ENCODE measurements at places on chromosomes 2 and 18. TPM values are rescaled to one million over a fixed set of nuclear protein-coding genes. Genes with fewer than 3 reads are reported as not detected.

DNA sequence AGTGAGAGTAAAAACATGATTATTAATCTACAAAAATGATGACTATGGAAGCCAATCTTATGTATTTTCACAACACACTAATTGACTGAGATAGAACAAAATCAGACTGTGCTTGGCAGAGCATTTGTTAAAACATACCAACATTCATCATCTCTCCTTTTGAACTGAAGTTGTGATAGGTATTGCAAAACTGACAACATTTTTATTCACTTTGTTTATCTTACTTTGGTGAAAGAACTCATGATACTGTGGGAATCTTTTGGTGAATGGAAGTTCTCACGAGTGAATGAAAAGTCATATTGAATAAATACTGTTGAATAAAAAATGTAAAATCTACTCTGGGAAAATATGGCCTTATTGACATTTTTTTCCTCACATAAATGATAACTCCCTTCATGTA lies 1430.2 kb upstream of the PIK3C3 start:
- no peak overlapping the region for H3K27ac ChIP-seq
- H3K4me1 ChIP-seq, result no peaks in the 10 kb centered on the region
- no peak for DNase-seq
- H3K36me3 ChIP-seq, result no peaks in the 10 kb centered on the region
- H3K4me3 ChIP-seq, result no peak overlapping the region

The RBM44 gene
- total RNA-seq, result 4.0 TPM

The IL18RAP gene
- total RNA-seq, result 10.9 TPM

The CRYGD gene
- not detected for total RNA-seq

- no peak for DNase-seq
- H3K4me3 ChIP-seq, result no peak overlapping the region
Measured at GRCh38 chr2:241620419-241620769, 16.6 kb downstream of the THAP4 start.

DNA sequence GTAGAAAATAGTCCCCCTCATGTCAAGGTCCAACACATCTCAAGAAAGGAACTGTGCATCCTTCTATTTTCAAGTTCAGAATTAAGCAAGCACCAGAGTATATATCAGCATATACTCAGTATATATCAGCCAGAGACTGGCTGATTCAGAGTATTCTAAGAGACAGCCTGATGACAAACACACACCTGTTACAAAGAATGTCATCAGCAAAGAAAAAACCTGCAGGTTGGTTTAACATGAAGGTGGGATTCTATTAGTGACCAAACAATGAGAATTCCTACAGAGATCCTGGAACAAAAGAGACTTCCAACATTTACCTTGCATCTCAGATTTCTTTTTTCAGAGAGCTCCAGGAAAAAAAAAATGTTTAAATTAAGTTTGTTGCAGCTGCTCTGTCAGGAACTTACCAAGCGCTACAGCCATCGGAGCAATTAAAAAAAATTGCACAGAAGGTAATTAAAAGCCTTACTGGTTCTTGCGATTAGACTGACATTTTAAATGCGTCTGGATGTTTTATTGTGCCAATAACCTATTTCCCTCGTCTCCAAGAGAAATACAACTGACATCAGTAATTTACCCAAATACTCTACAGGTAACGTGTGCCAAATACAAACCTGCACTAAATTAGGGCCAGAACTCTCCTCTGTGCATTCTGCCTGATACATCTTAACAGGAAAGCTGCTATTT lies 218.1 kb downstream of the HNMT start:
- H3K4me1 ChIP-seq, result no peaks in the 10 kb centered on the region
- H3K27me3 ChIP-seq, result no peaks in the 10 kb centered on the region
- H3K36me3 ChIP-seq, result no peaks in the 10 kb centered on the region
- no peak overlapping the region for H3K4me3 ChIP-seq

The SPATA3 gene
- total RNA-seq, result not detected

Measured in lung (tissue), 17 donors.